ENCODE measurements at places on chromosomes 1 and 21.

- no peak for DNase-seq
These were observed 50.0 kb downstream of the FOXO6 start for GRCh38 chr1:41411229-41411628.

GRCh38 chr1:240499012-240499411 is 112.9 kb downstream of the GREM2 start:
- DNase-seq = peak; percentile 35

GRCh38 chr1:244052728-244053312 is 1.7 kb downstream of the ZBTB18 start:
- no peak for DNase-seq

- no peak for DNase-seq
These were observed 696.6 kb upstream of the BRINP3 start for GRCh38 chr1:191174298-191174697.

- DNase-seq = no peak
These were observed 5.9 kb downstream of the ARHGEF10L start for GRCh38 chr1:17545356-17545755.

GRCh38 chr1:183131166-183131565 is 54.9 kb upstream of the LAMC2 start:
- DNase-seq = no peak
